ENCODE measurements at places on chromosomes 16 and 17.

- no peaks in the 10 kb centered on the region for H3K4me1 ChIP-seq
- H3K36me3 ChIP-seq: no peaks in the 10 kb centered on the region
- DNase-seq: no peak
- peaks cover 10% of the 10 kb centered on the region for H3K27me3 ChIP-seq
- no peak overlapping the region for H3K27ac ChIP-seq
Observed at GRCh38 chr17:70028397-70028796, 46.6 kb upstream of the KCNJ16 start.

DNA sequence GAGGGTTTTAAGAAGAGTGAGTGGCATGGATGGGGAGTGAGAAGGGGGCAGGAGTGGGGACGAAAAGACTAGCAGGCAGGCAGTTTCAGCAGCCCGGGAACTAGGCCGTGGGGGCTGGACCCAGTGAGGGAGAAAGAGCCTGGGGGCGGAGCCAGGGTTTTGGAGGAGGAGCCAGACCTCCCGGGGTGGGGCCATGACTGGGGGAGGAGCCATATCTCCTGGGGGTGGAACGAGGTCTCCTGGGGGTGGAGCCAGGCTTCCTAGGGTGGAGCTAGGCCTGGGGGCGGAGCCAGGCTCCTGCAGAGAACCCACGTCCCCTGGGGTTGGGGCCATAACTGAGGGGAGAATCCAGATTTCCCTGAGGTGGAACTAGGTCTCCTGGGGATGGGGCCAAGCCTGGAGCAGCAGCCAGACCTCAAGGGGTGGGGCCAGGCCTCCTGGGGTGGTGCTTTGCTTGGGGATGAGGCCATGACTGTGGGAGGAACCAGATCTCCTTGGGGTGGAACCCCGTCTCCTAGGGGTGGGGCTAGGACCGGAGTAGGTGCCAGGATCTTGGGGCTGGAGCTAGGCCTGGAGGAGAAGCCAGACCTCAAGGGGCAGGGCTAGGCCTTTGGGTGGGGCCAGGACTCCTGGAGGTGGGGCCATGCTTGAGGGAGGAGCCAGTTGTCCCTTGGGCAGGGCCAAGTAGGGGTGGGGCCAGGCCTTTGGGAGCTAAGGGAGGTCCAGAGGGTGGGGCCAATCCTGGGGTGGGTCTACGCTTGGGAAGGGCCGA, 41.7 kb upstream of the JPH3 start:
- no peak overlapping the region for H3K27ac ChIP-seq
- peak; percentile 64 for DNase-seq
- no peaks in the 10 kb centered on the region for H3K36me3 ChIP-seq

DNA sequence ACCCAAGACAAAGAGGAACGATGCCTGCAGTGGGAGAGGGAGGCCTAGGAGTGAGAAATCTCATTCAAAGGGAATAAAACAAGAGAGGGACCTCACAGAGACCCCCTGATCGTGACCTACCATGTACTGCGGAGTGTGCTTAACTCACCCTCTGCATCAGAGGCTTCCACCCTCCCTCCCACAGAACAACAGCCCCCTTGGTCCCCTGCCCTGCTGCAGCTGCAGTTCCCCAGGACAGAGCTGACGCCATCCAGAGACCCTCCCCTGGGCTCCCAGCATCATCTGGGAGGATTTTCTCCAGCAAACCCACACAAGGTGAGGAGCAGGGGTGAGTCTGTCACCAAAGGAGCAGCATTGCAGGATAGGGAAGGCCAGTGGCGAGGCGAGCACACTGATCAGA, 39.8 kb downstream of the TLE7 start:
- no peak for DNase-seq
- H3K4me3 ChIP-seq: no peak overlapping the region
- no peaks in the 10 kb centered on the region for H3K36me3 ChIP-seq
- H3K4me1 ChIP-seq: peaks cover 6% of the 10 kb centered on the region

GRCh38 chr17:75509528-75510258, 5.6 kb downstream of the CASKIN2 start:
- DNase-seq: no peak
- H3K4me3 ChIP-seq: no peak overlapping the region
- H3K4me1 ChIP-seq: no peaks in the 10 kb centered on the region
- H3K27me3 ChIP-seq: peaks cover 3% of the 10 kb centered on the region
- no peaks in the 10 kb centered on the region for H3K36me3 ChIP-seq
- H3K27ac ChIP-seq: no peak overlapping the region

DNA sequence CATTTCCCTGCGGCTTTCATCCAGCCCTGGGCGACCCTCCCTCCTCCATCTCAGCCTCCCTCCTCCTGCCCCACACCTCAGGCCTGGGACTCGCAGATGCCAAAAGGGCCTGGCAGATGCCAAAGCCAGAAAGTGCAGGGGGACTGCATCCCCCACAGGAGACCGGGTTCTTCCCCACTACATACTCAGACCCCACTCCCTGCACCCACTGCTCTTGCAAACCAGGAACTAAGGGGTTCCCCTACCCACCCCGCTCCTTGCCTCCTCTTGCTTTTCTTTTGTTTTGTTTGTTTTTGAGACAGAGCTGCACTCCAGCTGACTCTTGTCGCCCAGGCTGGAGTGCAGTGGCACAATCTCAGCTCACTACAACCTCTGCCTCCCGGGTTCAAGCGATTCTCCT, 3.2 kb downstream of the HS3ST6 start:
- peaks cover 26% of the 10 kb centered on the region for H3K27me3 ChIP-seq
- H3K27ac ChIP-seq: no peak overlapping the region
- H3K4me3 ChIP-seq: no peak overlapping the region
- DNase-seq: no peak
- H3K36me3 ChIP-seq: no peaks in the 10 kb centered on the region

DNA sequence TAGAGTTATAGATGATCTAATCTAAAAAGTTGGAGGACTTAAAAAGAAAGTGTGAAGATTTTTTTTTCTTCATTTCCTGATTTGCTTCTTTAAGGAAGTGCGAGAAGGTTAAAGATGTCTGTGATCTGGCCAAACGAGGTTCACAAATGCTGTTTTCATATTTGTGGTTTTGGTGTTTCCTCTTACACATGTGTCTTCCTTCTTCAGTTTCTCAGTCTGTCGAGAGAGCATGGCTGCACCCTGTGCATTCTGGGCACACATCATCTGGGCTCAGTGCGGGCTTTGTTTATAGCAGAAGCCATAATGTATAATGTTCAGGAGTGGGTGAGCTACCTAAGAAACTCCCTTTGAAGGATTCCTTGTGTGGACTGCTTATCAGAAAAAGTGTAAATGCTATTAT, 260.4 kb upstream of the TBX2 start:
- no peaks in the 10 kb centered on the region for H3K36me3 ChIP-seq
- peaks cover 22% of the 10 kb centered on the region for H3K4me1 ChIP-seq
- peak overlapping the region; percentile 63 for H3K27ac ChIP-seq
- H3K4me3 ChIP-seq: peak overlapping the region; percentile 26
- no peaks in the 10 kb centered on the region for H3K27me3 ChIP-seq

Data from activated CD4-positive, alpha-beta T cell treated with anti-CD3 and anti-CD28 coated beads for 36 hours (primary cell).